ENCODE measurements at places on chromosomes 13 and 19.

- no peak for DNase-seq
Observed at GRCh38 chr19:42356686-42357085, 31.3 kb downstream of the MEGF8 start.

- no peak for DNase-seq
Observed at GRCh38 chr13:48562296-48563066, 29.6 kb upstream of the RCBTB2 start.

GRCh38 chr13:44748439-44748838 is 172.3 kb upstream of the TSC22D1 start:
- no peak for DNase-seq

DNA sequence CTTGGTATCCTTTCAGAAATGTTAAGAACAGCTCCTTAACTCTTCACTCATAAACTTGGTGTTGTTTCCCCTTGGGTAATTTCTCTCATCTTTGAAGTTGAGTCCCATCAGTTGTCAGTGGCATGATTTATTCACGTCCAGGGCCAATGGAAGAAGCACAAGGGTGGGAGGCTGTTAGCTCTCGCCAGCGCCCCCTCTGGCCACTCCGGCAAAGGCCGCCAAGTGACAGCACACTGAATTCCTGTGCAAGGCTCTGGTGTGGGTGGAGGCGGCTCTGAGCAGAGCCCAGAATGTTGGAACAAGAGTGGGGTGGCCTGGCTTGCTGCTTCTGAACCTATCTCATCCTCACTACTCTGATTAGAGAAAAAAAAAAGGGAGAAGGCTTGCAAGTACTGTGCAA is 13.1 kb upstream of the MEDAG start:
- no peak for DNase-seq

GRCh38 chr13:31111136-31111535 is 50.6 kb downstream of the HSPH1 start:
- DNase-seq = no peak

- DNase-seq = no peak
Observed at GRCh38 chr19:47089767-47090350, 23.7 kb downstream of the ZC3H4 start.

- DNase-seq = no peak
Observed at GRCh38 chr13:98419786-98420553, 156.9 kb downstream of the STK24 start.

DNA sequence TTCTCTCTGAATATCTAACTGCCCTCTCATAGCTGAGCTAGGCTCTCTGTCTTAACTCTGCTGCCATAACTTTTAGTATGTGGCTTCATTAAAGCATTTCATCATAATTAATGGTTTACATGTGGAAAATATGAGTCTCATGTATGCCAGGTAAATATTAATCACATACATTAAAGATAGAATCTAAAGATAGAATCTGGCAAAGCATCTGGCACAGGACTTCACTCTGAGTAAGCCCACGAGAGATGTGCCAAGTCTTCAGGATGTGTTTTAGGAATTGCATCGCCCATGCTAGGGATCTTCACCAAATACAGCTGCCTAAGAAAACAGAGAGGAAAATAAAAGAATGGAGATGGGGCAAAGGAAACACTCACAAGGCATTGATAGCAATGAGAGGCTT is 285.8 kb downstream of the DIAPH3 start:
- no peak for DNase-seq

- no peak for DNase-seq
Observed at GRCh38 chr13:20474515-20474914, 51.1 kb downstream of the CRYL1 start.

DNA sequence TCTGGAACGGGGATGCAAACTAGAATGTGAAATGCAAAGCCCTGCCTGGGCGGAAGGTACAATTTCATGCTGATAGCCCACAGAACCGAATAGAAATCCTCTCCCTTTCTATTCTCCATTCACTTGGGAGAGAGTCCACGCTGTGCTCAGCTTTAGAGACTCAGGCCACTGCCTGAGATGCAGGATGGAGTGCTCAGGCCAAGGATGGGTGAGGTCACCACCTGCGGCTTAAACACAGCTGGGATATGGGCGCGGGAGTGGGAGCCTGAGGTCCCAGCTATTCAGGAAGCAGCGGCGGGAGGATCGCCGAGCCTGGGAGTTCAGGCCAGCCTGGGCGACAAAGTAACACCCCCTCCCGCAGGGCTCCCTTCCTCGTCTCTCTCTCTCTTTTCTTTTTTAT is 446 bp upstream of the ZNF83 start:
- DNase-seq = no peak

DNA sequence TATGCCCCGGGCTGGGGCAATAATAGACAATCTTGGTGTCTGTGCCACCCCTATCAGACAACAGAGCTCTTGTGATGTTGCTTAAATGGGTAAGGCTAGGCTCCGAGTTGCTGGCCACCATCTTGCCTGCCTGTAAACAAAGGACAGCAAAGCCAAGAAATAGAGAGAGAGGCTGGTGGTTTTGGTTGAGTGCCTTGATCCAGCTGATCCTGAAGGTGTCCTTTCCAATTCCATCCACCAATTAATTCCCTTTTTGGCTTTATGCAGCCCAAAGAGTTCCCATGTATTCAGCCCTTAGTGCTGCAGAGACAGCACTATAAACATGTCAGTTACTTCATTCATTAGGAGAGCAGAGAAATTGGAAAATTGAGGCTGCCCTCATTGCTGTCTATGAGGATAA is 41.7 kb upstream of the HOMER3 start:
- DNase-seq = no peak

DNA sequence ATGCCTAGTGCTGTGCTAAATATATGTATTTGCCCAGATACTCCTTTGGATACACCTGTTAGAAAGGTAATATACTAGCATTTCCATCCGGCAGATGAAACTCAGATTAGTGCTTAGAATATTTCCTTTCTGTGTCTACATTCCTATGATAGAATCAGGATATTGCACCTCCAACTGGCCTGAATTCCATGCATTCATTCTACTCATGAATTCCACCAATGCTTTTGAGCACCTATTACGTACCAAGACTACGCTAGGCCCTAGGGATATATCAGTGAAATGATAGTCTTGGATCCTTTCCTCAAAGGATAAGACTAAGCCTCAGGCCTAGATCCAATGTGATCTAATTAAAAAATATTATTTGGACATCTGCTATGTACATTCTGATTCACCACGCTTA is 223.8 kb upstream of the SERP2 start:
- DNase-seq = no peak

GRCh38 chr19:37467608-37468090 is 405 bp upstream of the ZNF569 start:
- no peak for DNase-seq

DNA sequence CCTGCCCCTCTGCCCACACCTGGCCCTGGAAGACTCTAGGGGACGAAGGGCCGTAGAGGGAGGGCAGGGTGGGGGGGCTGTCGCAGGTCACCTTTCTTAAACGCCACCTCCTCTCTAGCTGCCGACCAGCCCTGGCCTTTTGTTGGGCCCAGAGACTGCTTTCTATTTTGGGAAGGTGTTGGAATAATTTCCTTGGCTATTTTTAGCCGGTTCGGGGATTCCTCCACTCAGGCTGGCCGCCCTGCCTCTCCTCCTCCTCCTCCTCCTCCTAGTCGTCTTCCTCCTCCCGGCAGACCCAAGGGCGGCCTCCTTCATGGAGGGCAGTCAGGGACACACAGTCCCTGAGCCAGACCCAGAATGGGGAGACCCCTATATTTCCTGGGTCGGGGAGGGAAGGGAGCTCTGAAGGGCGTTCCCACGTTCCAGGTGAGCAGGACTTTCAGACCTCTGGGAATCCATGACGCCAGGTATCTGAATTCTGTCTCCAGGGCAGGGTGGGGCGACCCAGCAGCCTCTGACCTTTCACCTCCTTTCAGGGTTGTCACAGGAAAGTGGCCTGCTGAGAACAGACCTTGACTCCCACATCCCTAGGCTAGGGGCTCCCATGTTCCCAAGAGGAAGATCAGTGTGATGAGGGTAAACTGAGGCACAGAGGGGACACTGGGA is 19.9 kb downstream of the GADD45B start:
- DNase-seq = no peak

- no peak for DNase-seq
Observed at GRCh38 chr13:21111546-21111945, 50.2 kb upstream of the LATS2 start.

GRCh38 chr19:14632286-14632685 is 42.4 kb downstream of the ADGRE3 start:
- no peak for DNase-seq

DNA sequence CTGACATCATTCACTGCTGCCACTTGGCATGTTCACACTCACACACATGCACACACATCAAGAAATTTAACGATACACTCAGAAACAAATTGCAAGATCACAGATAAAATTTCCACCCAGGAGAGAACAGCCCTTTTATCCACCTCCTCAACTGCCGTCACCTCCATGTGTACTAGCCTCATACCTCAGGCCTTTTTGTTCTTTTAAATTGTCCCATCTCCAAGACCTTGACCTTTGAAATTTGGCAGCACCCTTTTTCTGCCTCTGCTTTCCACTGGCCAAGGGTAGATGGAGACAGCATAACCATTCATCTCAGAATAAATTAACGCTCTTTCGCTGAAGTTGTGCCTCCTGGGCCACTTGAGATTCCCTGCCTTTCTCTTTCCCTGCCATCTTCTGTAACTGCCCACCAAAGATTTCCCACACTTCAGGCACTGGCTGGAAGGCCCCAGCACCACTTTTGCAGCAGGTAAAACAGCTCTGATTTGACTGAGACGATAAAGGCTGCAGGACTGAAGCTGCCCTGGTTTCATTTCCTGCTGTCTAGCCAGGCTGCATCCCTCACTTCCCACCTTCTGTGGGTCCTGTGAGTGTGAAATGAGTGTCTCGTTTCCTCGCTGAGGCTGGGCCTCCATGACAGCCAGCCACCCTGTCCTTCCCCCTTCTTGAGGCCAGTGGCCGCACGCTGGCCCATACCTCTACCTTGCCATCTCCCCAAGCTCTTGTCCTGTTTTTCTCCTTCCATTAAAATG is 39.3 kb downstream of the MBNL2 start:
- no peak for DNase-seq

DNA sequence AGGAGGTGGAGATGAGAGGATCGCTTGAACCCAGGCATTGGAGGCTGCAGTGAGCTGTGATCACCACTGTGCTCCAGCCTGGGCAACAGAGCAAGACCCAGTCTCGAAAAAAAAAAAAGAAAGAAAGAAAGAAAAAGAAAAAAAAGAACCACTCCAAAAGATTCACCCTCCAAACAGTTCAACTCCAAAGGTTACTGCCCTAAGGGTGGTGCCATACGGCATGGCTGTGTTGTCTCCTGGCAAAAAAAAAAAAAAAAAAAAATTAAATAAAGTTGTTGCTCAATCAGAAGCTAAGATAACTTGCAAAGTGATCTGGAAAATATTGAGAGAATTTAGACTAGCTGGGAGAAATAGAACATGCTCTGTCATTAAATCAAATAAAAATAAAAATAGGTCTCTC is 79.5 kb downstream of the KCTD15 start:
- no peak for DNase-seq

- DNase-seq = no peak
Observed at GRCh38 chr13:100306030-100306429, 217.1 kb downstream of the PCCA start.

- DNase-seq = no peak
Observed at GRCh38 chr13:72891423-72891822, 109.5 kb downstream of the PIBF1 start.

DNA sequence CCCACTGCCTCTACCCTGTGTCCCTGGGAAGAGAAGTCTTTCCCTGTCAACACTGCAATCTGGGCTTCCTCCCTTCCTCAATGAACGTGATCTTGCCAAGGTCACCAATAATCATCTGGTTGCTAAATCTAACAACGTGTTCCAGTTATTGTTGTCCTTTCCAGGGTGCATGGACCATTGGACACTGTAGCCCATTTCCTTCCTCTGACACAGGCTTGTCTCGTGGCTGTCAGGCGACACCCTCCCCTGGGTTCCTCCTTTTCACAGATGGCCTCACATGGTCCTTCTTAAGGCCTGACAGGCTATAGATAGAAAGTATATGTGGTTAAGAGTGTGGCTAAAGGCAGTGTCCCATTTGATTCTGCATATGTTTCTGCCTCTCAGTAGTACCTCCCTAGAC is 67.7 kb upstream of the STARD13 start:
- DNase-seq = no peak

DNA sequence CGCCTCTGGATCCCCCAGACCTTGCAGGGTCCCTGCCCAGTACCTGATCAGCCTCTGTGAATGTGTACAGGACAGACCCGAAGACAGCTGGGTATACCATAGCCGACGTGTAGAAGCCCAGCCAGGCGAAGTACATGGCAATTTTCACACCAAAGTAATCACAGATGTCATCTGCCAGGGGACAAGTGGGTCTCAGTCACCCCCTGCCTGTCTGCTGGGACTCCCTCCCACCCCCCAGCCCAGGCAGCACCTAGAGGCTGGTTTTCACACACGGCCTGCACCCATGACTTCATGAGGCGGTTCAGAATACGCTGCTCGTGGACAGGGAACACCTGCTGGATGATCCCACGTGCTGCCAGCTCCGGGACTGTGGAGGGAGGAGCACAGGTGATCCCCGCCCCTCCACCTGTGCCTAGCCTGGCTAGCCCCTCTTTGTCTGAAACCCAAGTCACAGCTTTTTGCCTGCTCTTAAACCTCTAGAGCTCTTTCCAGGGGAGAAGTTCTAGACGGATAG is 3.6 kb downstream of the ANO8 start:
- no peak for DNase-seq

GRCh38 chr19:33472226-33472625 is 49.4 kb downstream of the PEPD start:
- no peak for DNase-seq

- DNase-seq = no peak
Observed at GRCh38 chr13:85544756-85545155, 254.5 kb downstream of the SLITRK6 start.

DNA sequence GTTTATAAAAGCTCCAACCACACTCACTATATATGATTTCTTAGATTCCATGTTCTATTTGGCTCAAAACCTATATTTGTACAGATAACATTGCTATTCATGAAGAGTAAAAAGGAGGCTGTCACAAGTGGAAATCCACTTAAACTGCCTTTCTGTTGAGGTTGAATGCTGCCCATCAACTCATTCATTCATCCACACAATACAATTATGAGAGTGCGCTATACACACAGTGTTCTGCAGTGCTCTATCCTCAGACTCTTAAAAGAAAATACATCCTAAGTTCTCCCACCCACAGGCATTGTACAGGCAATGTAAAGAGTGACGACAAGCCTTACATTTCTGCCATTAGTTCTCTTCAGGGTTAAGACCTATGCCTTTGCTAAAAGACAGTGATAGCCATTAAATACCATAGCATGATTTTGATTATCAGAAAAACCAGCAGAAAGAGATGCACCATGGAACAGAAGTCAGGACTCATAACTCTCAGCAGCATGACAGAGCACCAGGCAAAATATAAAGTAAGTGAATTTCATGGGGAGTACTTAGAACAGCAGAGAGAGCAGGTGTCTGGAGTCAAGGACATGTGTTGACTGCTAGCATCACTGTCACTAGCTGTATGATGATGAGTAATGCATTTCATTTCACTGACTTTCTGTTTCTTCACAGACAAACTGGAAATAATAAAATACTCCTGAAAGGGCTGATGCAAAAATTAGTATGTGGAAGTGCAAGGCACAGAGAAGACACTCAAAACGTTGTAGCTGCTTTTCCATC is 218.0 kb downstream of the RBM26 start:
- no peak for DNase-seq

GRCh38 chr13:95267662-95268342 is 33.4 kb downstream of the ABCC4 start:
- DNase-seq = no peak

Data from esophagus squamous epithelium (tissue), 5 donors.